ENCODE measurements at places on chromosomes 4 and X.

- no peak for DNase-seq
Observed at GRCh38 chrX:109889289-109890006, 113.5 kb upstream of the TMEM164 start.

GRCh38 chr4:15132739-15133138 lies 130.5 kb downstream of the CPEB2 start:
- no peak for DNase-seq

- DNase-seq: no peak
Observed at GRCh38 chr4:121656269-121656641, 40.5 kb downstream of the ANXA5 start.

GRCh38 chr4:108427946-108428485 lies 192.4 kb upstream of the RPL34 start:
- DNase-seq: no peak

DNA sequence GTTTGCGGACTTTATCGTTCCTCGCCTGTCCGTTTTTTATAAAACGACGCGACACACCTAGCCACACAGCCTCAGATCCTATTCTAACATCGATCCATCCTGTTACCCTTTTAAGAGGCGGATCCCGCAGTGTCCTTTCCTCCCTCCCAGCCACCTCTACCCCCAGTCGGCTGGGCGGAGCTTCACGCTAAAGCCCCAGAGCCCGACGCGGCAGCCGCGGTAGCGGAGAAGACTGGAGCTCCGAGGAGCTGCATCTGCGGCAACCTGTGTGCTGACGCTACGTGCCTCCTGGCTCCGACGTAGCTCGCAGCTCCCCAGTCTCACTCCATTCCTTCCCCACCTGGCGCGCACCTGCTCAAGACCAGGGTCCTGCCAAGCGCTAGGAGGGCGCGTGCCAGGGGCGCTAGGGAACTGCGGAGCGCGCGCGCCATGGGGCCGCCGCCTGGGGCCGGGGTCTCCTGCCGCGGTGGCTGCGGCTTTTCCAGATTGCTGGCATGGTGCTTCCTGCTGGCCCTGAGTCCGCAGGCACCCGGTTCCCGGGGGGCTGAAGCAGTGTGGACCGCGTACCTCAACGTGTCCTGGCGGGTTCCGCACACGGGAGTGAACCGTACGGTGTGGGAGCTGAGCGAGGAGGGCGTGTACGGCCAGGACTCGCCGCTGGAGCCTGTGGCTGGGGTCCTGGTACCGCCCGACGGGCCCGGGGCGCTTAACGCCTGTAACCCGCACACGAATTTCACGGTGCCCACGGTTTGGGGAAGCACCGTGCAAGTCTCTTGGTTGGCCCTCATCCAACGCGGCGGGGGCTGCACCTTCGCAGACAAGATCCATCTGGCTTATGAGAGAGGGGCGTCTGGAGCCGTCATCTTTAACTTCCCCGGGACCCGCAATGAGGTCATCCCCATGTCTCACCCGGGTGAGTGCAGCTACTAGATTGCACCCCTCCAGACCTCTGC lies at the start of gene RNF128:
RNF128 (plus strand) TSS at position 217 of the 953 bp plus-strand sequence; CDS start at position 430, 213 bp downstream.
- peak; percentile 26 for DNase-seq

DNA sequence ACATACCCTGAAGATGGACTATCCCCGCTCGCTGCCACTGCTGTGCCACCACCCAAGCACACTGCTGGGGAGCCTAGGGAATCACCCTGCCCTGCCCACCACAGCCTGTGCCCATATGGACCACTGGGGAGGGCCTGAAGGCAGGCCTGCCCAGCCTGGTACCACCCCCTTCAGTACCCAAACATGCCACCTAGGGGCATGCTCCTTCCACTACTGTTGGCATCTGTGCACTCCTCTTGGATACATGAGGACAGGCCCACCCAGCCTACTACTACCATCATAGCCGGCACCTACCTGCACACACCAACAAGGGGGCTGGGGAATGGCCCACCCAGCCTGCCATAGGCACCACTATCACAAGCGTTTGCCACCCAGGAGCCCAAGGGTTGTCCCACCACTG lies 30.1 kb upstream of the PRDX4 start:
- DNase-seq: no peak

GRCh38 chrX:96455078-96455477 lies 229.6 kb upstream of the DIAPH2 start:
- no peak for DNase-seq

GRCh38 chr4:87078987-87079486 lies 141.4 kb downstream of the KLHL8 start:
- no peak for DNase-seq

- no peak for DNase-seq
Observed at GRCh38 chrX:125094901-125095300, 224.8 kb upstream of the TEX13C start.
